ENCODE measurements at places on chromosomes 12 and 14.

- ATAC-seq, result no peak
Measured at GRCh38 chr12:59491877-59492276, 104.0 kb upstream of the SLC16A7 start.

- ATAC-seq, result no peak
Measured at GRCh38 chr12:66647034-66647691, 31.7 kb downstream of the GRIP1 start.

DNA sequence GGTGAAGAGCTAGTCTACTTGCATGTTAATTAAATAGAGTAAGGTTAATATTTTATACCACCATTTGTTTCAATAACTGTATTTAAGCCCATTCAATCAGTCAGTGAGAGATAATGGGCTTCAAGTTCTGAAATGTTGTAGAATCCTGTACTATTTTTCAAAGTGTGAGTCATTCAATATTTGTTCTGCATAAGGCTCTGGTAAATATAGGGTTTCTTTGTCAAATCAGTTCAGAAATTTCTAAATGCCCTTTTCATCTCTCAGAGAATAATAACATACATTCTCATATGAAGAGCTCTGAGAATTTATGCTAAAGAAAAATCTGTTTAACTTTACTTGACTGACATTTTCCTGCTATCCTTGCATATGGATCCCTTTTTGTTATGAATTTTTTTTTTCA lies 493.3 kb downstream of the TMTC2 start:
- ATAC-seq, result no peak

DNA sequence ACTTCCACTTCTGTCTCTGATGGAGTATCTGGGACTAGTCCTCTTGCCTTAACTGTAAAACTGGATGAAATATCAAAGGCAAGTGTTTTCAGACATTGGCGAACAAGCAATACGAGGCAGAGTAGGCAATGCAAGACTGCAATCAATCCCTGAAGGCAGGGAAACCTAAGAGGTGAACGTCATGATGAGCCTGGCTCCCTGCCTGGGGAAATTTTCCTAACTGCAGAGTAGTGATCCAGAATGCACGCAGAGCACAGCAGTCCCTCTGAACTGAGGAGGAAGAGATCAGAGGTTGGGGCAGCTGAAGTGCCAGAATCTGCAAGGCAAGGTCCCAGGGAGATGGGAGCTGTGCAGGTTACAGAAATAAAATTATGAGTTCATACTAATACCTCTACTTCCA lies 18.5 kb downstream of the BHLHE41 start:
- ATAC-seq, result no peak

GRCh38 chr12:28568704-28569103 lies 378.4 kb downstream of the CCDC91 start:
- ATAC-seq, result no peak

DNA sequence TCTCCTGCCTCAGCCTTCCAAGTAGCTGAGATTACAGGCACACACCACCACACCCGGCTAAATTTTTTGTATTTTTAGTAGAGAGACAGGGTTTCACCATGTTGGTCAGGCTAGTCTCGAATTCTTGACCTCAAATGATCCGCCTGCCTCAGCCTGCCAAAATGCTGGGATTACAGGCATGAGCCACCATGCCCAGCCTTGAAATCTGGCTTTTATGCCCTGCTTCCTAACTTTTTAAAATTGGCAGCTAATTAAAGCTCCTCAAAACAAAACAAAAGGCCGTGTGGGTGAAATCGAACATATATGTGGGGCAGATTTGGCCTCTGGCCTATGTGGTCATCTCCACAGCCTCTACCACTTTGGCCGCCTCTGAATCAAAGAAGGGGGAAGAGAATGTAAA lies 37.9 kb downstream of the KCTD10 start:
- ATAC-seq, result no peak

DNA sequence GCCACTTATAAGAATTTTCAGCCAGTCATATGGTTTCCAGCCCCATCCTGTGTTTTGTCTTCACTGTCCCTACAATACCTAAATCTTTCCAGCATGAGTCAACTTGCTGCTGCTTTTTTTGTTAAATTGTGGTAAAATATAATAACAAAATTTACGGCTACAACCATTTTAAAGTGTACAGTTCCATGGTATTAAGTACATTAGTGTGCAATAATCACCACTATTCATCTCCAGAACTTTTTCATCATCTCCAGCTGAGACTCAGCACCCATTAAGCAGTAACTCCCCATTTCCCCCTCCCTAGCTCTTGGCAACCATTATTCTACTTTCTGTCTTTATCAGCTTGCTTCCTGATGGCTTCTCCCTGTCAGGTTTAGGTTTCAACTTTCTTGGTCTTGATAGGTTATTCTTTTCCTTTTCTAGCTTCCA lies 39.1 kb downstream of the FRS2 start:
- no peak for ATAC-seq

Data from gastroesophageal sphincter (tissue), 4 donors.